ENCODE measurements at places on chromosomes 13 and 19. TPM values are rescaled to one million over a fixed set of nuclear protein-coding genes. Genes with fewer than 3 reads are reported as not detected.

GRCh38 chr19:52331757-52332156 is 4.3 kb upstream of the ZNF610 start:
- no peaks in the 10 kb centered on the region for H3K4me1 ChIP-seq
- H3K27ac ChIP-seq, result no peak overlapping the region
- H3K36me3 ChIP-seq, result no peaks in the 10 kb centered on the region
- peak; percentile 13 for DNase-seq

Gene COL4A1
- 4.5 TPM for total RNA-seq

Gene ZIC2
- total RNA-seq, result 1.3 TPM

Gene SLC5A5
- not detected for total RNA-seq

DNA sequence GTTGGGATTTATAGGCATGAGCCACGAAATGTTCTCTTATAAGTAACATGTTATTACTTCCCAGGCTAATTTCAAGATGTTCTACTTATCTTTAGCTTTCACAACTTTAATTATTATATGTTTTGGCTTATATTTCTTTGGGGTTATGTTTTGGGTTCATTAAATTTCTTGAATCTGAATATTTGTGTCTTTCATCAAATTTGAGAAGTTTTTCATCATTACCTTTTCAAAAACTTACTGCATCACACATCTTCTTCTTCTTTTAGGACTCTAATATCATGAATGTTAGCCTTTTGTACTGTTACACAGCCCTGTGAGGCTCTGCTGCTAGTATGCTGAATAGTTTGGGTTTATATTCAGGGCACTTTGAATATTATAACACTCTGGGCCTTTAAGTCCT is 9.7 kb upstream of the ZNF266 start:
- no peaks in the 10 kb centered on the region for H3K27me3 ChIP-seq
- H3K36me3 ChIP-seq, result no peaks in the 10 kb centered on the region
- no peak for DNase-seq
- H3K4me1 ChIP-seq, result no peaks in the 10 kb centered on the region
- no peak overlapping the region for H3K27ac ChIP-seq

GRCh38 chr13:105170438-105170837 is 1365.0 kb downstream of the EFNB2 start:
- no peaks in the 10 kb centered on the region for H3K27me3 ChIP-seq
- no peaks in the 10 kb centered on the region for H3K4me1 ChIP-seq
- no peak for DNase-seq

Measured in Caco-2 (cell line).